ENCODE measurements at places on chromosomes 2 and 18.
A peak's percentile ranks its signal among the peaks of the same experiment; 100 is the strongest.

DNA sequence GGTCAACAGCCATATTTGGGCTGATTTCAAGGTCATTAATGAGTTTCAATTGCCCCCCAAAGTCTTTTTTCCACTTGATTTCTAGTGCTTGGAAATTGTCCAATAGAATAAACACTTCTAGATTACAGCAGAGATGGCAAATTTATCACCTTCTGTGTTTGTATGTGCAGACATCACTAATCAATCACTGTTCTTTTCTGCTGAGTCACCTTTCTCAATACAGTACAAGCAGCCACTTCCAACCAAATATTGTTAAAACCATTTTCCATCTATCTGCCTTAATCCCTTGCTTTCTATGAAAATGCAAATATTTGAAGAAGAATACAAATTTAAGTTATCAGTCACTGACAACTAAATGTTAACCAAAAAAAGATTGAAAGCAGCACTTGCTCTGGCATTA, 40.2 kb upstream of the ZNF521 start:
- no peak for DNase-seq

- no peak for DNase-seq
These were observed 100.1 kb upstream of the APCDD1 start for GRCh38 chr18:10354241-10354811.

GRCh38 chr2:16204886-16205620, 264.7 kb downstream of the MYCN start:
- no peak for DNase-seq

GRCh38 chr2:3442185-3442584, 62.7 kb downstream of the TRAPPC12 start:
- no peak for DNase-seq

DNA sequence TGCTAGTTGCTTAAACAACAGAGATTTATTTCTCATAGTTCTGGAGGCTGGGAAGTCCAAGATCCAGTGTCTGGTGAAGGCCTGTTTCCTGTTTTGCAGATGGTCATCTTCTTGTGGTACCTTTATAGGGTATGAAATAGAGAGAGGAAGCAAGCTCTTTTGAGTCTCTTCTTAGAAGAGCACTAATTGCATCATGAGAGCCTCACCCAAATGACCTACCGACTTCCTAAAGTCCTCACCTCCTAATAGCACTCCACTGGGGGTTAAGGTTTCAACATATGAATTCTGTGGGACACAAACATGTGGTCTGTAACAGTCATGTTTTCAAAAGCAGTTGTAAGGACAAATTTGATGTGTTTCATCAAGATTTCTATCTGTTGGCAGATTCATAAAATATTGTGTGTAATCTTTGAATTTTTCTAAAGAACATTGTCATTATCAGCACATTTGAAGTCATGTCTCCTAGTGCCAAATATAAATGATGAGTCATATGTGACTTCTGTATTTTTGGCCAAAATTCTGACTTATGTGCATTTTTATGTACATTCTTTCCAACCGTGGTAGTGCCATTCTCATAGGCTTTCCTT, 45.3 kb downstream of the CD28 start:
- no peak for DNase-seq

DNA sequence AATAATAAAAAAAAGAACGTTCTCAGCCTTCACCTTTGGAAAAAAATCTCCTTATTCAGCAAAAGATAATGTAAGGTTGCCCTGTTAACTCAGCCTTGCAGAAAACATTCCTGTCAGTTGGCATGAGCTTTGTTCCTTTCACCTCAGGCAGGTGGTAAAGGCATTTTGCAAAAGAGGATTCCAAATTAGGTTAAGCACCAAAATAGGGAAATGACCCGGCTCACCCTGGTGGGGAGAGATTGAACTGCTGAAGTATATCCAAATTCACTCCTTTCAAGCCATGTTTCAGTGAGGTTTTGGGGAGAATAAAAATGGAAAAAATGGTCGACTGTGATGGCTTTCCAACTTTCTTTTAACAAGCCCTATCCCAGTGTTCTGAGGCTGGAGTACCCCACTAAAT, 1988.8 kb upstream of the PIK3C3 start:
- no peak for DNase-seq

GRCh38 chr2:127508631-127509034, 17.7 kb downstream of the IWS1 start:
- DNase-seq = peak; percentile 76

DNA sequence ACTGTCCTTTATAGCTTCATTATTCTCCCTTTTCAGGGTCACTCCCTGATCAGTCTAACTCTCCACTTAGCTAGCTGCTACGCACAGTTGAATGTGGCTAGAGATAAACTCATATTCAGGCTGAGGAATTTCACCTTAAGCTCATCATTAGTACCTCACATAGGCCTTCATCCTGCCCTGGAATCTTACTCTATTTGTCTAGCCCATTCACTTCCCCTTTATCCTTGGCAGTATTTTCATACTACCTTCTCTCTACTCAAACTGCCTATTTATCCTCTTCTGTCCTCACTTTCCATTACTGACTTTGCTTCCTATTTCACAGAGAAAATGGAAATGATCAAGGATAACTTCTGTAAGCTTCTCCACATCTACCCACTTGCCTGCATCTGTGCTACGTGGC, 10.6 kb upstream of the DSC2 start:
- DNase-seq = no peak

GRCh38 chr2:240921311-240921994, 15.3 kb downstream of the CROCC2 start:
- no peak for DNase-seq

- no peak for DNase-seq
These were observed 489.7 kb downstream of the SOX11 start for GRCh38 chr2:6181926-6182325.

- DNase-seq = no peak
These were observed 120.2 kb downstream of the PTGR3 start for GRCh38 chr18:75088622-75089211.

- no peak for DNase-seq
These were observed 363.6 kb downstream of the RNF144A start for GRCh38 chr2:7280790-7281189.

DNA sequence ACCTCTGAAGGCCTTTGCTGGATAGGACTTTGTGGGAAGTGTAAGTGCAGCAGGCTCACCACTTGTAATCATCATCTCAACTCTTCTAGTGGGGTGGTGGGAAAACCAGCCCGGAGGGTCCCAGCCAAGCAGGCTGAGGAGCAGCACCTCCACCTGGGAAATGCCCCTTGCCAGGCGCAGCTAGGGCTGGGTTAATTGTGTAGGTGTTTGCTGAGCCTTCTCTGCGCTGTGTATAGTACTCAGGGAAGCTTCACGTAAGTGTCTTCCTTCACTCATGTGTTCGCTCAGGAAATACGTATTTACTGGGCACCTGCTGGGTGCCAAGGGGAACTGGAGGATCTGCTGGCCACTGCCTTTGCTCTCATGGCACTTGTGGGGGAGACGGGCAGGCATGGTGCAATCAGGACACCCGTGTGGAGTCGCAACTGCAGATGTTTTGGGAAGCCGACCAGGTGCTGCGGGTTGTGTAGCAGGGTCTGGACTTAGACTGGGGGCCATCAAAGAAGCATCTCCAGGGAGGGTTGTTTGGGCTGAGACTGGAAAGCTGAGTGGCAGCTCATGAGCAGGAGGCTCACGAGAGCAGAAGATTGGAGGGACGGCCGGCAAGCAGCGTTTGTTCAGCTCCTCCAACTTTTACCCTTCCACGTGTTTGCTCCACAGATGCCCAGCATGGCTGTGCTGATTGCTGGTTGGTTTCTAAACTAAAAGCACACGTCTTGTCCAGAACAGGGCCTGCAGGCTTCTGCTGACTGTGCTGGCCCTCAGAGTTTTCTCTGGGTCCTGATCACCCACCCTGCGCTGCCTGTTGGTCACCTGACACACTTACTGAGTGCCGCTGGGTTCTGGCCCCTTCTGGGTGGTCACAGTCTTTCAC, 164.6 kb downstream of the LDLRAD4 start:
- no peak for DNase-seq

DNA sequence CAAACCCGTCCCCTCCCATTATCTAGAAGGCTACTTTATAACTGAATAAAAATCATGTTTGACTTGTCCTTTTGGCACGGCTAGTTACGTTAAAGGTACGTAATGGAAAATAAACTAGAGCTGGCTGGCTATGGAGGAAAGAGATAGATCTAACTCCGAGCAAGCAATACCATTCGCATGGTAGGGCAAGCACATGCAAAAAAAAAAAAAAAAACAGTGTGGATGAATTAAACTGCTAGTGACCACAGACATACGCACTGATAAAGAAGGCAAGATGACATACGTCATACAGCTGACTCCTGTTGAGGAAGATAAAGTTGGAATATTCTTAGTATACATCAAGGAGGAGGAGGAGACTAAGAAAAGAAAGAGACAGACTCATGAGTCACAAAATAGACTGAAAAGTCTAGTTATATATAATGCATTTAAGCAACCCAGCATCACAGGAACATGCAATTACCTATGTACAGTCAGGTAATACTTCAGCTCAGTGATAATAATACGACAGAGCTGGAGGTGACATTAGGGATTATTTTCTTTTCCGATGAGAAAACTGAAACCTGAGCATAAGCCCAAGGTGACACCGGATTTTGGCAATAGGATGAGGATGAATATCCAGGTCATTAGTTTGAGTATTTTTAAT, 37.9 kb upstream of the NARS1 start:
- DNase-seq = no peak

GRCh38 chr2:159175182-159175581, 111.3 kb downstream of the WDSUB1 start:
- no peak for DNase-seq

- DNase-seq = no peak
These were observed 9.1 kb downstream of the EPG5 start for GRCh38 chr18:45958027-45958426.

- DNase-seq = no peak
These were observed 35.9 kb downstream of the CAMKMT start for GRCh38 chr2:44397447-44398175.

GRCh38 chr2:201114350-201114749, 1.6 kb upstream of the CFLAR start:
- DNase-seq = no peak

DNA sequence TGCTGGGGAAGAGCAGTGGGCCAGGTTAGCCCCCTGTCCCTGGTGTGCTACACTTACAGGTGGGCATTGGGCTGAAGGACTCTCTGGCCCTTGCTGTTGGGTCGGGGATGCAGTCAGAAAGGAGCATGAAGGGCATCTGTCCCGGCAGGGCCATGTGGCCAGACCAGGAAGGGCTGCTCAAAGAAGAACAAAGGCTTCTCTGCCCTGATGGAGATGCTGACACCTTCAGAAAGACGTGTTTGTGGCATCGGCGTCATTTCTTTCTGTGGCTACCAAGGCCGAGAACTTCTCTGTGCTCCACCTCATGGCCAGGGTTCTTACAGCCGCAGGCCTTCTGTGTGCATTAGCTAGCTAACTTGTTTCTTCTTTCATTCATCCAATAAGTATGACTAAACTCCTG, 239.1 kb downstream of the FAM210A start:
- DNase-seq = no peak

DNA sequence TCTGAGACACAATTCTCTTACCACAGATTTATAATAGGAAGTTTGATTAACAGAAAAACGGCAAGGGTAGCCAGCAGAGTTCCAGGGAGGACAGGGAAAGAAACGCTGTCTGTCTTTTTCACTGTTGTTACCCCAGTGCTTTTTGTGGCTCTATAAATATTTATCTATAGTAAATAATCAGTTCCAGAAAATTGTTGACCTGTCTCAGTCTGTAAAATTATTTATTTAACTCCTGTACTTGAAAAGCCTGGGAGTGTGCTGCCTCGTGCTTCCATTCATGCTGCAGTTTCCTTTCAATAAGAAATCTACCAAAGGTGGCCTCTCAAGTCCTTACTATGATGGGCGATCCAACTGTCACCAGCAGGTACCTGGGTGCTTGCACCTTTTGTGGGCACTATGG, 102.9 kb downstream of the ETAA1 start:
- no peak for DNase-seq

DNA sequence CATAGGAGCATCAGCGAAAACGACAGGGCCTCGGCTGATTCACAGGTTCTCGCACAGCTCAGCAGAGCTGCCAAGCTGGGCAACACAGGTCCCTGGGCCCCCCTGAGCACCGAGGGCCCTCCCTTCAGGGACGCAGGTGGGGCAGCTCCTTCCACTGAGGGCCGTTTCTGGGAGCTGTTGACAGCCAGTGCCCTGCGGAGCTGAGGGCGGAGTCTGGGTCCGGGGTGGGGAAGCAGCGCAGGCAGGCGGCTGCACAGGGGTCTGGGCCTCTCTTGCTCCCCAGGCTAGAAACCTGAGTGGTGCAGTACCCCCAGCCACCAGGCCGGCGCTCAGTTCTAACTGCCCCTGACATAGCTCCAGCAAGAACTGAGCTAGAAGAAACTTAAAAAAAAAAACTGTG, 65.7 kb downstream of the PXDN start:
- no peak for DNase-seq

DNA sequence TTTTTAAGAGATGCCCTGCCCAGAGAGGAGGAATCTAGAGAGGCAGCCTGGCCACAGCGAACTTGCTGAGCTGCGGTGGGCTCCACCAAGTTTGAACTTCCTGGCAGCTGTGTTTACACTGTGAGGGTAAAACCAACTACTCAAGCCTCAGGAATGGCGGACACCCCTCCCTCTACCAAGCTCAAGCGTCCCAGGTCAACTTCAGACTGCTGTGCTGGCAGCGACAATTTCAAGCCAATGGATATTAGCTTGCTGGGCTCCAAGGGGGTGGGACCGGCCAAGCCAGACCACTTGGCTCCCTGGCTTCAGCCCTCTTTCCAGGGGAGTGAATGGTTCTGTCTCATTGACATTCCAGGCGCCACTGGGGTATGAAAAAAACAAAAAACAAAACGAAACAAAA, 289.4 kb downstream of the KCNS3 start:
- DNase-seq = no peak

- DNase-seq = no peak
These were observed 10.9 kb downstream of the IGFBP2 start for GRCh38 chr2:216643986-216644659.

GRCh38 chr2:65620524-65620923, 188.1 kb upstream of the SPRED2 start:
- DNase-seq = no peak

- DNase-seq = no peak
These were observed 42.8 kb upstream of the COL3A1 start for GRCh38 chr2:188931361-188931760.

- no peak for DNase-seq
These were observed 76.2 kb downstream of the MAP3K20 start for GRCh38 chr2:173151671-173152401.

GRCh38 chr2:190469771-190470170, 61.6 kb downstream of the MFSD6 start:
- DNase-seq = peak; percentile 93

- no peak for DNase-seq
These were observed 157.1 kb downstream of the ACTR3 start for GRCh38 chr2:114046866-114047435.

DNA sequence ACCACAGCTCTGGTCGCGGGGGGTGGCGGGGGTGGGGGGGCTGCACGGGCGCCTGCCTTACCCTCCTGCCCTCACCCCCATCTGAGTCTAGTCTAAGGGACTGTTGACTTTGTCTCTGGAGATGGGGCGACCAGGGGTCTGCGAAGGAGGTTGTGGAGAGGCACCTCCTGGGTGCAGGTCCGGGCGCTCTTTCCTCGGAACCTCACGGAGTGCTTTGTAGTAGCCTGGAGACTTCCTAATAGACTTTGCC, 141.3 kb downstream of the MEIS1 start:
- no peak for DNase-seq

GRCh38 chr18:48879008-48879431, 71.7 kb downstream of the SMAD7 start:
- DNase-seq = no peak

Data from NCI-H1436 treated with DMSO at 0.1 percent for 48 hours (cell line).